ENCODE measurements at places on chromosomes 4 and X.

DNA sequence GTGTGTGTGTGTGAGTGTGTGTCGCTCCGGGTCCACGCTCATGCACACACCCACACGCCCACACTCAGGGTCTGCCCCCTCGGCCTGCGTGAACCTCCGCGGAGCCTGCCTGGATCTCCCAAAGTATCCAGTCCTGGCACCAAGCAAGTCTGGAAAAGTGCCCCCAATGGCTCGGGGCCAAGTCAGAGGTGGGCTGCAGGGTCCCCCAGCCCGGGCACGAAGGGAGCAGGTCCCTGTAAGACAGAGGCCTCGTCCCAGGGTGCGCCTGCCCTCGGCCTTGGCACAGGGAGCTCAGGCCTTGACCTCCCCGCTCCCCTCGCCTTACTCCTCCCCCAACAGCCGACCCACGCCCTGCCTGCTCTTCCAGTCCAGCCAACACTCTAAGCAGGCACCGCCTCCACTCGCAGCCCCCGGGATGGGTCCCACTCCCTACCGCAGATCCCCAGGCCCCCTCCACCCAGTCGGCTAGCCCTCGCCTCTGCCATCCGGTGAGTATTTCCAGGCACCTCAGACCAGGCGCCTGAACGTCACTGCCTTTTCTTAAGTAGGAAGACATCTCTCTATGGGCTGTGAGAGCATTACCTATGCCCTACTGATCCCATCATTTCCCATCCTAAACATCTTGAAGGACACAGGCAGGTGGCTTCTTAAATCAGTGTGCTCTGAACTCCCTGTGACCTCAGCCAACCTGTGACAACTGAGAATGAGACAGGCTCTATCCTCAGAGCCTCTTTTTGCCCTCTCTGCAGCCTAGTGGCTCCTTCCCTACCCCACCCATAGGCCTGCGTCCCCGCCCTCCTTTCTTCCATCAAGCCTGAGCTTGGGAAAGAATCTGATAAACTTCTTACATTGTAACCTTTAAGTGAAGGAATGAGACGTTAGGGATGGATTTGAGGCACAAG lies 704 bp downstream of the FAM114A1 start:
- no peak for DNase-seq

- no peak for DNase-seq
Measured at GRCh38 chrX:129695937-129696336, 41.2 kb upstream of the APLN start.

GRCh38 chr4:70958681-70959080 lies 34.8 kb upstream of the DCK start:
- no peak for DNase-seq

DNA sequence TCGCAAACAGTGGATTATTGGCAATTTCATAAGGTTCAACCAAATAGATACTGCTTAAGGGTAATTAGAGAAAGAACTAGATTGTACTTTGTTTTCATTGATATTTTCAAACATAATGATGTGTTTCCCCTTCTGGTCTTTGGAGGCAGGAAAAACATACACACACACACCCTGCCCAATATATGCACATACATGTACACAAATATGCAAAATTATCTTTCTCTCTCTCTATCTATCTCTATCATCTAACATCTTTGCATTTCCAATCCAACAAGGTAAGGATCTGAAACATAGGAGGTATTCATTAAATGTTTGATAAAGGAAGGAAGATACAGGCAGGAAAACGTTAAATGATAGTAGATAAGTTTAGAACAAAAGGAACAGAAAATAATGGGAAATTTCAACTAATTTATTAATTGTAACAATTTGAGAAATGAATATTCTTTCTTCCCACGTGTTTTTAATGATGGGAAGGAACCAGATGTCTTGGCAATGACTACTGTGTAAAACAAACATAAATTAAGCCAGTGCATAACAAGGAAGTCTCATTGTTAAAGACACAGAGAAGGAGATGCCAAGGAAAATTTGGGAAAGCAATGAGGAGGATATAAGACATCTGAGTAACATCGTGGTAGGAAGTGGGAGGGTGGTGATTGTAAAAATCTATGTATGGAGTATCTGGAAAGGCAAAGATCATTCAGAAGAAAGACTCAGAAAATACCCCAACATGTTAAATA lies 532.1 kb downstream of the GBA3 start:
- DNase-seq: no peak

DNA sequence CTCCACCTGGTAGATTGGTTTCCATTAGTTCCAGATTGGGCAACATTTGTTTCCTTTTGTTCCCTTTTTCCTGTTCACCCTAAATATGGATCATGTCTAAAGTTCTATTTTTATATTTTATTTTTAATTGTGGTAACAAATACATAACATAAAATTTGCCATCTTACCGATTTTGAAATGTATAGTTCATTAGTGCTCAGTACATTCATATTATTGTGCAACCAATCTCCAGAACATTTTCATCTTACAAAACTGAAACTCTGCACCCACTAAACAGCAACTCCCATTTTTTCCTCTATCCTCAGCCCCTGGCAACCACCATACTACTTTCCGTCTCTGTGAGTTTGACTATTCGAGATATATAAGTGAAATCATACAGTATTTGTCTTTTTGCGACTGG lies 14.2 kb upstream of the RPS6KA3 start:
- no peak for DNase-seq

DNA sequence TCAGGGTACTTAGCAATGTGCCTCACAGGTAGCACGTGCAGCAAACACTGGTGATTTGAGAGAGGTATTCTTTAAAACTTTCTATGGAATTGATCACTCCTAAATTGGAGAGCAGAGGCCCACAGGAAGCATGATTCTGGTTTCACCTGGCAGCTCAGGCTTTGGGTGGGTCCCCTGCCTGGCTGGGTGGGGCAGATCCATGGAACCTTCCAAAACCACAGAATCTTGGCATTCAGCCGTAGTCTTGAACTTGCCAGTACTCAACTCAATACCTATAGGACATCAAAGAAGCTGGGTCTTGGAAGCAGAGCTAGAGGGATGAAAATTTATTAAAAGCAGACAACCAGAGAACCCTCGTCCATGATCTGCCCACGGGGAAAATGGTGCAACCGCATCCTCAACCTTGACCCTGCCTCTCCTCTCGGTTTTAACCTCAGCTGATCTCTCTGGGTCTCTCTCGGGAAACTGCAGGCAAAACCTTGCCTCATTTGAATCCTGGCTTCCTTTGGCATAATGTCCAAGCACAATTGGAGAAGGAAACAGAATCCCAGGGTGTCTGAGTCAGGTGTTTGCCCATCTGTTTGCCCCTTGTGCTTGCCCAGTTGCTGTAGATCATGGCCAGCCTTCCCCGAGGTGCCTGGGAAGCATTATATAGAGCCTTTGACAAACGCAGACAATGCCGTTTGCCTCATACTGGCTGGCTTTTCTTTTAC lies 22.9 kb downstream of the OTOP1 start:
- DNase-seq: no peak

DNA sequence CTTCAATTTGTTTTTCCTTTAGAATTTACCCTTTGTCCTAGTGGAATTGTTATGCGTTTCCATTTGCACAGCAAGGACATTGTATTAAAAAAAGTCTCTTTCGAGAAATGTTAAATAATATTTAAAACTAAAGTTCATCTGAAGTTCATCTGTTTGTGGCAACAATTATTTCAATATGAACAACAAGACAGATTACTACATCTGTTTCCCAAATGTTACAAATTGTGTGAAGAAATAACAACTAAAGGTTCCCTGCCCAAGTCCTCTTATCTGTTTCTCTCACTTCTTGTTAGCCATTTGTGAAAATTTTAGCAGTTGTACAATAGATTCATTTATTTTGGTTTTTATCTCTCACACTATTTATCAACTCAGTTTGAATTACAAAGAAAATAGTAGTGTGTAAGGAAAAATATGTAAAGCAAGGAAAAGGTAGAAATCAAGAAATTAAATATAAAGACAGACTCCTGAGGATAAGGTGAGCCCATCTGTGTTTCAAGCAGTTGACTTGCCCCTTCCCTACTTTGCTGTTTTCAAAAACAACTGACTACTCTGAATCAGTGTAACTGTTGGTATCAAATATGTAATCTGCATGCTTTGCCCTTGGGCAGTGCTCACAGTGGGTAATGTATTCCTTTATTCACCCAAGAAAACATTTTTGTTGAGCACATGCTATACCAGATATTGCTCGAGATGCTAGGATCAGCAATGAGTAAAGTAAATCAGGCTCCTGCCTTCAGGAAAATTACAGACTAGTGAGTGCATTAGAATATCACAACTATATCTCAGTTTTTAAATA lies 118.9 kb upstream of the PCDH7 start:
- DNase-seq: no peak

DNA sequence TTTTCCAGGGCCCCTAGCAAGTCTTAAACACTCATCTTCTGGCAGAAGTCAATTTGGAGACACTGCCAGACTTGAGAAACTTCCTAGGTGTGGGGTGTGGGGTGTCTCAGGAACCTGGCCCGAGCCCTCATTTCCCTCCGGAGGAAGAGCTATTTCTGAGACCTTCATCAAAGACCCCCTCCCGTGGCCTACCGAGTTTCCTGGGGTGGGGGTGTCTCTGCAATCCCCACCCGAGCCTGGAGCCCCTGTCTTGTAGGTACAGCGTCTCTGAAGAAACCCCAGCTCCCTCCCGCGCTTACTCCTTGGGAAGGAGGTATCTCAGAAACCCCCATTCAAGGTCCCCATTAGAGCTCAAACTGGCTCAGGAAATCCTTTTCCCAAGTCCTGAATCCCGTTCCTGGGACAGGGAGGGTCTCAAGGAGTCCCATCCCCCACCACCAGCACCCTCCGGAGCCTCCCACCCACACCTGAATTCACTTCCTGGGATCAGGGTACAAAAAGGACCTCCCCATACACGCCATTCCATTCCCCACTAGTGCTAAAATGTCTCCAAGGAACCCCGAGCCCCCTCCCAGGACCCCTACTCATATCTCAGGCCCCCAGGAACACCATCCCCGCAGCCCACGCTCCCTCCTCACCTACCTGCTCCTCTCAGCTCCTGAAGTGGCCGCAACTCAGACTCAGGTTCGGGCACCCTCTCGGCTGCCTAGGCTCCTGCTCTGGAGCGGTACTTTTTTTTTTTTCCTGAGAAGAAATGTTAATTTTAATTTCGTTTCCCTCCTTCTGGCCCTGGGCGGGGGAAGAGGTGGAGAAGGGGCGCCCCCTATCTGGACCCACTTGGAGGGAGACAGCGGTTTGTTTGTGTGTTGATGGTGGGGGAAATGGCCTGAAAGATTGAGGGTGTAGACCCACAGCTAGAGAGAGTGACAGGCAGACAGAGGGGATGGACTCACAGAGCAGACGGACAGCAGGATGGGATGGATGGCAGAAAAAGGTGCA lies 1.1 kb downstream of the SLC38A5 start:
- DNase-seq: no peak

- no peak for DNase-seq
Measured at GRCh38 chrX:100731441-100732281, at the start of gene SYTL4. Gene SYTL4 (minus strand): TSS chrX:100732121. CDS start chrX:100702037, 30,084 bp downstream.

GRCh38 chr4:57430726-57431125 lies 320.5 kb upstream of the IGFBP7 start:
- no peak for DNase-seq

- no peak for DNase-seq
Measured at GRCh38 chr4:84477738-84478137, 21.4 kb downstream of the NKX6-1 start.

DNA sequence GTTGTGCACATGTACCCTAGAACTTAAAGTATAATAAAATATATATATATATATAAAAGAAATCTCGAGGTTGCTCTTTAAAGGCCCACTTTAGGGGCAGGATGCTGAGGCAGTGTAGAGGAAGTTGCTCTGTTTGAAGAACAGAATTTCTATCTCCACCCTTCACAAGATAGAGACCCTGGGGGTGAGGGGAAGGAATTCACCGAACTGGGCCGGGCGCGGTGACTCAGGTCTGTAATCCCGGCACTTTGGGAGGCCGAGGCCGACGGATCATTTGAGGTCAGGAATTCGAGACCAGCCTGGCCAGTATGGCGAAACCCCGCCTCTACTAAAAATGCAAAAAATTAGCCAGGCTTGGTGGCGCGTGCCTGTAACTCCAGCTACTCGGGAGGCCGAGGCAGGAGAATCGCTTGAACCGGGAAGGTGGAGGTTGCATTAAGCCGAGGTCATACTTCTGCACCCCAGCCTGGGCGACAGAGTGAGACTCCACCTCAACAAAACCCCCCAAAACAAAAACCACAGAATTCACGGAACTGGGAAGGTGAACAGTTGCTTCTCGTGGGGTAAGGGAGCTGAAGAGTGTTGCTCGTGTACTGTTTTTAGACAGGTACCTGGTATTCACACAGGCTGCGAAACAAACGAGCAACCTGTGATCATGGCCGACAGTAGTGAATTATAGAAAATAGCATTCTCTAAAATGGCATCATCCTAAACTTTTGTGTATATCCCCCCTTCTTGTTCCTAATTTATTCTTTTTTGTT lies 6.2 kb downstream of the PLAC8 start:
- no peak for DNase-seq

GRCh38 chr4:106985830-106986229 lies 50.3 kb downstream of the DKK2 start:
- DNase-seq: no peak

- DNase-seq: no peak
Measured at GRCh38 chr4:15550491-15550890, 80.8 kb downstream of the CC2D2A start.

DNA sequence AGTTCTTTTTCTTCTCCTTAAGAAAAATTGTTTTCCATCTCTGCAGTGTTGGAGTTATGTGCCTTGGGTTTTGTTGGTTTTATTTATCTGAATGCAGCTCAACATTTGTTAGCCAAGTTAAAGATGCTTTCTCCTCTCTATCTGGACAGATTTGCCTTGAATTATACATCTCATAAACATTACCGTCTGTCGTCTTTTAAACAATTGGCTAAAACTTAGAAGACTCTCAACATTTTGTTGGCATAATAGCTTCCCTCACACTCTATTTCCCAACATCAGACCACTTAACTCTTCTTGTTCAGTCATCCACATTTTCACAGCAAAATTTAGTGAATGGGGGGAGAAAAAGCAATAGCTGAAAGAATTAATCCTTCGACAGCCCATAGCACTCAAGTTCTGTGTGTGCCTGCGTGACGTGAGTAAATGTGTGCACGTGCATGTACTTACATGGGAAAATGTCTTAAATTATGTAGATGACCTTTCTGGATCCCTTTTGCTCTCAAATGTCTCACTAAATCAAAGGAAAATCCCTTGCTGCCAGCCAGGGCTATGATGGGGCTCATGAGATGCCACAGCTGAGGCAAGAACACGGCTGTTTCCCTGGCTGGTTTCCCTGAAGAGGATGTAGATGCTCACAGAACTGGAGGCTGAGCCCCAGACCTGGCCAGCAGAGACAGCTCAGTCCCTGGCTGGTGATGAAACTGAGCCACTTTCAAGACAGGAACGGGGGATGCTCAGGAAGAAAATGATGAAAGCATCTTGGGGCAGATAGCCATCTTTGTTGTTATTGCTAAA lies 382.2 kb downstream of the FBXW7 start:
- no peak for DNase-seq

- no peak for DNase-seq
Measured at GRCh38 chrX:16187024-16187760, 19.9 kb downstream of the MAGEB17 start.

- no peak for DNase-seq
Measured at GRCh38 chr4:184270808-184271413, 53.2 kb upstream of the ENPP6 start.

- no peak for DNase-seq
Measured at GRCh38 chrX:122783918-122784317, 400.2 kb upstream of the GRIA3 start.

Data from NCI-H1694 (cell line).